ENCODE measurements at places on chromosomes 12 and 14.
A peak's percentile ranks its signal among the peaks of the same experiment; 100 is the strongest.

- DNase-seq: no peak
Measured at GRCh38 chr14:87430810-87431209, 562.2 kb downstream of the GALC start.

GRCh38 chr12:97638739-97639138 lies 176.1 kb downstream of the RMST start:
- no peak for DNase-seq

DNA sequence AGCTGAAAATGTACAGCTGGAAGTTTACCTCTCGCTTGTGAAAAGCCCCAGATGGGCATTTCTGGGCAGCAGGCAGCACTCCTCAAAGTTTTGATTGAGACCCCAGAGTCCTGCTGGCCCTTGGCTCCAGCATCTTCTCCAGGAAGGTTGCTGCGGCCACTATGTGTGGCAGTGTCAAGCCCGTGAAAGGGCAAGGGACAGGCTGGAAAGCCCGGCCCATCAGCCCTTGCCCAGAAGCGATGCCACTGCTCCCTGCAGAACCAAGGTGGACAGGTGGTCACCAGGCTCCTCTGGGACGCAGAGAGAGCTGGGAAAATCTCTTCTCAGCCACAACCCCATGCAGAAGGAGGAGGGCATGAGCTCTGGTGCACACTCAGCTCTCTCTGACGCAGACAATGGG lies 73.5 kb upstream of the BCL11B start:
- no peak for DNase-seq

DNA sequence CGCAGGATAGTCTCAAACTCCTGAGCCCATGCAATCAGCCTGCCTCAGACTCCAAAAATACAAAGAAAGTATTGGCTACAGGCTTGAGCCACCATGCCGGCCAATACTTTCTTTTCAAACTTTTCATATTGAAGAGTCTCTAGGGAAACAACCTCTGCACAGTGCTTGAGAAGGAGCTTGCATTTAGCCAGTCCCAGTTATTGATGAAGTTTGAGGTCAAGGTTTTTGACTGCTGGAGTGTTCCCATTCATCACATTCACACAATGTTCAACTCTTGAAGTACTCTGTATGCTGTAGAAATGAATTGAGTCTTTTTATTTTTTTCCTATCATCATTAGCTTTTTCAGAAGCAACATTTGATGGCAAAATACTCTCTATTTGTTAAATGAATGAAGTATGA lies 355.8 kb upstream of the E2F7 start:
- DNase-seq: no peak

GRCh38 chr12:64669270-64669842 lies 59.1 kb downstream of the RASSF3 start:
- peak; percentile 62 for DNase-seq

DNA sequence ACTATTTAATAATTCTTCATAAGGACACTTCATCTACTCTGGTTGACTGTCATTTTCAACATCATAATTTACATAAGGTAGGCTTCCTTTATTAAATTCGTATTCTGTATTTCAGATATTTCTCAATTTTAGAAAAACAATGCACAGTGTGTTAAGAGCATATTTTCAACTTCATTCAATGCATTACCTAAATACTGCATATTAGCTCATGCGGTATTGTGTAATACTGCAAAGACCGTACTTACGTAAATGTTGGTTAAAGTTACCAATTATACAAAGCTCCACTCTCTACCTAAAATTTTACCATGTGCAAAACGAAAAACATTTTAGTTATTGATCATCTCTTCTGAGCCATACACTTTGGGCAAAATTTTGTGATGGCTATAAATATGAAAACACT lies 62.8 kb downstream of the EXOC5 start:
- DNase-seq: no peak

- DNase-seq: no peak
Measured at GRCh38 chr12:12008931-12009611, 61.7 kb upstream of the BCL2L14 start.

- no peak for DNase-seq
Measured at GRCh38 chr12:125645724-125646123, 580.5 kb downstream of the AACS start.

- DNase-seq: no peak
Measured at GRCh38 chr14:67683842-67684241, 9.4 kb upstream of the VTI1B start.

- DNase-seq: no peak
Measured at GRCh38 chr14:54680651-54681050, 113.7 kb downstream of the SAMD4A start.

All from right forelimb (tissue), 1 donor.